CD4-positive, alpha-beta T cell treated with Interleukin-17A for 4 hours (primary cell): ENCODE measurements at places on chromosomes 3 and 15.
A peak's percentile ranks its signal among the peaks of the same experiment; 100 is the strongest.

GRCh38 chr3:111392894-111393398, 149.1 kb upstream of the CD96 start:
- DNase-seq: peak; percentile 58

DNA sequence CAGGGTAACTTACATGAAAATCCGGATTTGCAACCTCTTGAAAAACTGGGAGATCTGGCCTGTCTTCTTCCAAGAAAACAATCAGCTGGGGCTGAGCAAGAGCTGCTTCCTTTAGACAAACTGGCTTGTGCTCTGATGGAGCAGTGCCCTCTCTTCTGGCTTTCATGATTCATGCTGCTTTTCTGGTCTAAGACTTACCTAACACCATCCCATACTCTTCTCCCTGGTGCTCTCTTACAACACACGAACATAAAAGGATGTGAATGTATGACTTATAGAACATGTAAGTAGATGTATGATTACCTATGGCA, 9.9 kb downstream of the TJP1 start:
- DNase-seq: no peak

- DNase-seq: no peak
Observed at GRCh38 chr3:45311327-45311726, 77.0 kb upstream of the LARS2 start.

DNA sequence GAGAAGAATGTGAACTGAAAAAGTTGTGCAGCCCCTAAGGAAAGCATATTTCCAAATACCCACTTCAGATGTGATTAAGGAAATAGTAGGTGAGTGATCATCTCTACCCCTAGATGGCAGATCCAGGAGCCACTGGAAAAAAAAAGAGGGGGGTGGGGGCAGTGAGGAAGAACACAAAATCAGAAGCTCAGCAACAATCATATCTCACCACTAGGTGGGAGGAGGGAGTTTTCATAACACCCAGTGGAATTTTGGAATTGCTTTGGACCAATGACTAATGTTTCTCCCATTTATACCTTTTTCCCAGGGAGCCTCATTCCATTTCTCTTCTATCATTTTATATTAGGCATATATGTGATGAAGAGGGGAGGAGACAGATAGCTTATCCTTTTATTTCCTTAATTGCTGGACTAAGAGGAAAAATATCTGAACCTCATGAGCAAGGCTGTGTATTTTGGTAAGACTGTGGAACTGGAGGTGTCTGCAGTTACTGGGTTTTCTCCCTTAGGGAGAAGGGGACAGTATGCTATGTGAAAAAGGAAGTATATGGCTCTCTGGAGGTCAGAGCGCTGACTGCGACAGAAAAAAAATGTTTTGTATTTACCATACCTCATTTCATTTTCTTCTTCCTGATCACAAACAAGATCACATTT, 363.4 kb downstream of the GAP43 start:
- DNase-seq: no peak

- DNase-seq: no peak
Observed at GRCh38 chr15:52193791-52194190, 2.6 kb upstream of the GNB5 start.

DNA sequence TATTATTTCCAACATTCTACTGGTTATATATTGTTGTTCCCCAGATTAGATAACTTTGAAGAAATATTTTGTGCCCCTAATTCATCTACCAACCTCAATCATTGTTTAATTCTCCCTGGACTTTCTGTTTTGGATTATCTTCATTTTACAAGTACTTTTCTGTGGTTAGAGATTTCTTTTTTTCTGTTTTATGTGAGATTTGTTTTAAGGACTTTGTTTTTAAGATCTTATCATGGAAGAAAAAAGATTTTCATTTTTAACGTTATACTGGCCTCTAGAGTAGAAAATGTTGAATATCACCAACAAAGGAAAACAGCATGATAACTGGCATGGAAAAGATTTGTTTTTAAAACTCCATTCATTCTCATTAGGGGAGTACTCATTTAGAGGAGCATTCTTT, 210.9 kb upstream of the KCNMB2 start:
- no peak for DNase-seq

GRCh38 chr3:52481819-52482521, 13.2 kb upstream of the STAB1 start:
- peak; percentile 28 for DNase-seq

DNA sequence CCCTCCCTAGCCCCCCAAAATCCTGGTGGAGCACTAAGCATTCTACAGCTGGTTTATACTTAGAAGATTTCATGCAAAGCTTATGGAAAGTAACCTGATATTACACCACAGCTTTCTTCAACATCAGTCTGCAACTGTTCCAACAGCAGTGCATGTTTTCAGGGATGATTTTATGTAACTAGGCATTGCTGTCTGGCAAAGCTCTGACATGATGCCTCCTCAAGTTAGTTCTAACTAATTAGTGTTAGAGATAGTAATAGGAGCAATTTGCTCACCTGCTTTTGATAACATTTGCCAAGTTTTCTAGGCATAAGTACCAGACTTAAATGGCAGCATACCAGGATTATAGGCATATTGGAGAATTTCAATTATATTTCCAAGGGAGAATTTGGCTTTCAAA, 330.3 kb upstream of the SGO1 start:
- DNase-seq: no peak

DNA sequence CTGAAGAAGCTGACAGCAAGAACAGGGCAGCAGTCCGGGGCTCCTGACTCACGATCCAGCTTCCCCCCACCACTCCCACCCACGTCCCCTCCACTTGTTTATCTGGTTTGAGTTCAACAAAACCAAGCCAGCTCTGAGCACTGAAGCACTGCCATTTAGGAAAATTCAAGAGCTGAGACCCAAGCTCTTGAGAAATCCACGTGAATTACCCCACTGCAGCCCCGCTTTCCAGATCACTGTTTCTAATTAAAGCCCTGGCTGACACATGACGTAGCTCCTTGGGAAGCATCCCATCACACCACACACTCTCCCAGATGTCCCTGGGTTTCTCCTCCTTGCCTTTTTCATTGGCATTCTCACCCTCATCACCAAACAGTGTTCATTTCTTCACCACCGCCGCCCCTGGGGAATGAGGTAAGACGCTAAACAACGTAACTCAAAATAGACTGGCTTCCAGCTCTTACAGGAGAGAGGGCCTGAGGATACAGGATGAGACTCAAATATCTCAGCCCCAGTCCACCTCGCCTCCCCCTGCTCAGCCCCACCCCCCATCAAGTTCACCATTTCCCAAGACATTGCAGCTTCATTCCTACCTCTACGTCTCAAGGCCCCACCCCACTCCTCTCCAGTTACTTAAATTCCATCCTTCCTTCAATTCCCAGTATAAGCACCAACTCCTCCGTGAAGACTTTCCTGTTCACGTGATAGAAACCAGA, 95.4 kb downstream of the SRGAP3 start:
- no peak for DNase-seq

- DNase-seq: no peak
Observed at GRCh38 chr3:16568115-16568514, 37.1 kb downstream of the DAZL start.

DNA sequence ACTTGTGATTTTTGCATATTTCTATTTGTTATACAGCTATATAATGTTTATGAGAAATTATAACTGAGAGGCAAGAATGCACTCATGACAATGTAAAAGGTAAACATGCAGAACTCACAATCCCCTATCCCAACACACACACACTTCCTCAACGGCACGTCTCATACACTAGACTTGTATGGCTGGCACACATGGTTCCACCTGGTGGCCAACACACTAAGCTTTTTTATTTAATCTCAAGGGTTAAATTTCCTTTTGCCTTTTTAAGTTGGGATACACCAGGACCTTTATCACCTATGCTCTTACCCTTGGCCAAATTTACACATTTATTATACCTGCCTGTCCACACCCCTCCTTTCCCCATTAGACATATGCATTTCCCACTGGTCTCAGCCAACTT, 88.6 kb upstream of the PSMD6 start:
- no peak for DNase-seq

DNA sequence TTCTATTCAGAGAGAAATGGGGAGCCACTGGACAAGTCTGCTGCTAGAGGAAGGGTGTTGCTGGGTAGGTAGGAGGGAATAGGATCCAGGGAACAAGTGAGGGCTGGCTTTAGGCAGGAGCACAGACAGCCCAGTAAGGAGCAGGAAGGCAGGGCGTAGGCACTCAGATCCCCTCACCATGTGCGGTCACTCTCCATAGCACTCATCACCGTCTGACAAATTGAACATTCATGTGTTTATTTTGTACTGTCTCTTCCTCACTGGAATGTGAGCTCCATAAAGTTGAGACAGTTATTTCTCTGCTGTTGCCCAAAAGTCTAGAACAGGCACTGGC, 24.2 kb upstream of the LRRC34 start:
- DNase-seq: no peak

GRCh38 chr15:99181545-99181971, 67.8 kb downstream of the TTC23 start:
- no peak for DNase-seq

DNA sequence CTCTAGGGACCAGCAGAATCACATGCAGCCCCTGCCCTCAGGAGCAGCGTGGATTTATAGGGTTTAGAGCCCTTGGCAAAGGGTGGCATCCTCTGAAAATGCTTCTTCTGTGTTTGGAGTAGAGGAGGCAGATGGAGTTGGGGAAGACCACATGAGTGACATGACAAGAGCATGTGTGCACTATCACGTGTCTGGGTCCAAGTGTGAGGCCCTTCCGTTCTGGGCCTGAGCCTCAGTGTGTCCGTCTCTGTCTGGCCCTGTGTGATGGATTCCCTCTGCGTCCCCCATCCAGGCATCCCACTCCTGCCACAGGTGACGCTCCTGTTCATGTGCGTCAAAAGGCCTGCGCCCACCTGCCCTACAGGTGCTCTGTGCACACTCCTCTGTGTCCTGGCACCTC, 30.1 kb downstream of the FGD5 start:
- DNase-seq: no peak

- DNase-seq: no peak
Observed at GRCh38 chr3:49387721-49388120, 24.1 kb downstream of the RHOA start.

GRCh38 chr15:74431645-74432044, 2.1 kb downstream of the SEMA7A start:
- no peak for DNase-seq

GRCh38 chr15:65275728-65276126, 11.0 kb downstream of the PARP16 start:
- DNase-seq: no peak
